ENCODE measurements at places on chromosomes 4 and X.

- no peak for DNase-seq
Measured at GRCh38 chr4:95998311-95998710, 158.4 kb downstream of the PDHA2 start.

GRCh38 chr4:98969878-98970785 lies 25.4 kb upstream of the METAP1 start:
- DNase-seq = no peak

DNA sequence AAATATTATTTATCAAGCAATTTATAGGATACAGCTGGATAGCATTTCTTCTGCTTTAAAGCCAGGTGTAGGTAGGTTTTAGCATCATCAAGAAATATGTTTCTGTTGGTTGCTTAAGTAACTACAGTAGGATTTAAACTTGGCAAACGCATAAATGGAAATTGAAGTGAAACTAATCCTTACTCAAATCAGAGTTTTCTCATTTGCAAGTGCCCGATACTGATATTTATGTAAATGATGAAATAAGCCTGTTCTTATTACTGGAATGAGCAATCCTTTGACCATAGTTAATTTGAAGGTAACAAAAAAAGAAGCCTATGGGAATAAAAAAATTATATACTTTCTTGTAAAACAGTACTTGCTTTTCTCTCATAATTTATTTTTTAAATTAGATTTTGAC lies 23.2 kb upstream of the PIGA start:
- no peak for DNase-seq

- no peak for DNase-seq
Measured at GRCh38 chrX:64205441-64205734, at the start of gene AMER1. TSS of gene AMER1 (minus strand) at chrX:64205708. CDS start at chrX:64193286, 12,422 bp downstream.

Data from CD4-positive, alpha-beta T cell treated with Interferon alpha-2 for 1 hour (primary cell).